Tongue (tissue), 3 donors: ENCODE measurements at places on chromosomes 4 and X.
A peak's percentile ranks its signal among the peaks of the same experiment; 100 is the strongest.

- DNase-seq, result no peak
These were observed 105.6 kb downstream of the APOOL start for GRCh38 chrX:85109235-85109634.

GRCh38 chr4:40682290-40683101 is 52.8 kb upstream of the RBM47 start:
- no peak for DNase-seq

DNA sequence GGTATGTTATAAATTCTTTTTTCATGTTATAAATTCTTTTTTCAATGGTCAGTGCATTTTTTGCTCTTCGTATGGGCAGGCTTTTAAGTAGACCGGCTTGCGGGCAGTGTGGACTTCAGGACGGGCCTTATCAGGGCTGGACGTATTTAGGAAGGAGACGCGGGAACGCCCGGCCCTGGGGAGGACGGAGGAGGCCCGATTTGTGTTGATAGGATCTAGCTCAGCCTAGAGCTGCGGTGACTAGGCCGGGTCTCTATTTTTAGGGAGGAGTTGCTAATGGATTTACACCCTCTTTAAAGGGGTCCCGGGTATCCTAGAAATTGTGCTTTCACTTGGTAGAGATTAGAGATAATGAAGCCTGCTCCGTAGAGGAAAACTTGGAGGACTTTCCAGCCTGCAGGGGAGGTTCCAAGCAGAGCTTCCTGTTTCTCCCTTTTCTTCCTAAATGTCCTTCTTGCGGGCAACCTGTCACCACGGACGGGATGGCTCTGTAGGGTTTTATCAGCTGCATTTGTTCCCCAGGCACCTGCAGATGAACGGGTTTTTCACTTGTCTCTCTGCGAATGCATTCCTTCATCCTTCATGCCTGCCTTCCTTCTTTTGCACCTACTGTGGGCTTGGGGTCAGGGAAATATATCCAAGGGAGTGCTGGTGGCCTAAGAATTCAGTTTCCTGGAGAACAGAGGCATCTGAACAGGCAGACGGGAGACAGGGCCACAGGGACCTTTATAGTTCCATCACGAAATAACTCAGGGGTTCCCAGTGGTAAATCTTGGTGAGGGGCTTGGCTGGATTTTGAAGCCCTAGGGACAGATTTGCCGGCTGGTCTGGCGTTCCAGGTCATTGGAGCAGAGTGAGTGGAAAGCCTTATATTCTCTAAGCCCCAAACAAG is 1.4 kb downstream of the CD99 start:
- peak; percentile 55 for DNase-seq

DNA sequence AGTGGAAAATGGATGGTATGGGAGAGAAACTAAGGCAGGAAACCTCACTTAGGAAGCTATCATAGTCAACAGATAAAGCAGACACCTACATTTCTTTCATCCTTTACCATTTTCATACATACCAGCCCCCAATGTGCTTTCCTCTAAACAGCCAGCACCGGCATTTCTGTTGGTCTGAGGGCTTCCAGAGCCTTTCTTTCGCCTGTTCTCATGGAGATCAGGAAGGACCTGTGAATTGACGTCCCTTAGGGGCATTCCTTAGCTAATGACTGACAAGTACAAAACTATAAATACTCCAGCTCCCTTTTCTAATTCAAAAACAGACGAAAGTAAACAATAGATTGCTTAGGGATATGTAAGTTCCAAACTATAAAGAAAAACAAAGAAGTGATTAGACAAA is 215.5 kb upstream of the CNKSR2 start:
- DNase-seq, result no peak

DNA sequence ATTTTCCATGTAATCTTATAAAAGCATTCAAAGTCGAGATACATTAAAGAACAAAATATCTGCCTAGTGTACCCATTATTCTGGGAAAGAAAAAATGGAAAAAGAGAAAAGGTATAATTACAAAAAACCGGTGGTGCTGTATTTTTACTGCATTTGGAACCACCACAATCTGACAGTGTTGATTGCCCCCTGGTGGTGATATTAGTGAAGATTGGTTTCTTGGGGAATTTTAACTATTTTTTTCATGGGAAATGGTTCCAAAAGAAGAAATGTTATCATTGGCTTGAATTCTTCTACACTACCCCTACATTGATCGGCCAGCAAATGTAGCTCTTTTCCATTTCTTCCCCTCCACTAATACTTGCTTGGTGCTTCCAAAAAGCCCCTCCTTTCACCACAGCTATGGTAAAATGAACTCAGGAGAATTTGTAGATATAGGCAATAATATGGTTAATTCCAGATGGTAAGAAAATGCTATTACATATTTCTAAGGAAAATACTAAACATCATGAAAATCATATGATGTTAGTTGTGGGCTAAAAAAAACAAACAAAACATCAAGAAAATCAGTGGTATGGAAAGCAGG is 50.0 kb downstream of the COX18 start:
- peak; percentile 71 for DNase-seq

- DNase-seq, result no peak
These were observed 23.0 kb upstream of the UBA6 start for GRCh38 chr4:67723949-67724348.

GRCh38 chrX:23745786-23746185 is 2.7 kb upstream of the ACOT9 start:
- DNase-seq, result no peak

DNA sequence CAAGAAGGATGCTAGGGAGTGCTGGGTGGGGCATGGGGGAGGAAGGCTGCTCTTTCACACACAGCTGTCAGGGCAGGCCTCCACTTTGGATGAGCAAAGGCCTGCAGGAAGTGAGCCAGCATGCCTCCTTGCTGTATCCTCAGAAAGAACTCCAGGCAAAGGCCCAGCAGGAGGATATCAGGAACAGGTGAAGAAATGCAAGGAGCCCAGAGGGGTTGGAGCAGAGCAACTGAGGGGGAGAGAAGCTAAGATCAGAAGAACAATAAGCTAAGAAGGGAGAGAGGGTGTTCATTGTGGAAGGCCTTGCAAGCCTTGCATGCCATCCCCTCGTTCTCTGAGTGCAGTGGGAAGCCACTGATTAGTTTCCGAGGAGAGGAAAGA is 115.1 kb downstream of the CAMK2D start:
- peak; percentile 16 for DNase-seq

- no peak for DNase-seq
These were observed 35.4 kb upstream of the TMEM184C start for GRCh38 chr4:147581606-147582350.

- DNase-seq, result peak; percentile 57
These were observed 189.1 kb upstream of the C1QTNF7 start for GRCh38 chr4:15238720-15239119.
